ENCODE measurements at places on chromosomes 3 and 15. TPM values are rescaled to one million over a fixed set of nuclear protein-coding genes. Genes with fewer than 3 reads are reported as not detected.

The TMEM62 gene
- total RNA-seq, result 12.7 TPM

The AMIGO3 gene
- total RNA-seq, result 2.2 TPM

The CPN2 gene
- total RNA-seq, result not detected

The LIPC gene
- not detected for total RNA-seq

The BMF gene
- 14.3 TPM for total RNA-seq

The TEX9 gene
- 10.8 TPM for total RNA-seq

The ACP3 gene
- not detected for total RNA-seq

The MINDY4B gene
- not detected for total RNA-seq

The GPR171 gene
- total RNA-seq, result not detected

The CHST13 gene
- 2.0 TPM for total RNA-seq

The TRPM1 gene
- total RNA-seq, result 3.2 TPM
